ENCODE measurements at places on chromosomes 7 and 10. TPM values are rescaled to one million over a fixed set of nuclear protein-coding genes. Genes with fewer than 3 reads are reported as not detected.

- no peak for DNase-seq
These were observed 700 bp downstream of the MTPN start for GRCh38 chr7:135976312-135977006.

DNA sequence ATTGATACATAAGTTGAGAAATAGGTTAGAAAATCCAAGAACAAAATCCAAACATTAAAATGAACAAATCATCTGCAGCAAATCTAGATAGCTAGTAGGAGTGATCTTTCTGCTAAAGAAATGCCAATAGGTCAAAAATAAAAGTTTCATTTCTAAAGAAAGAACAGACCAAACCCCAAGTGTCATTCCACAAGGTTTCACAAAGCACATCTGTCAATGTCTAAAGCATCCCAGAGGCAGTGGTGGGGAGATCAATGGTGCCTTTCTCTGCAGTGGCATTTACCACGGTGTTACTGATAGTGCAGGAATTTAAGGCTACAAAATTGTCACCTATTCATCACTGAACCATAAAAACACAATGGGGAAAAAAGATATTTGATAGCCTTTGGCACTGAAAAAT, 147.9 kb downstream of the PARD3 start:
- no peak for DNase-seq

- DNase-seq = no peak
These were observed 196.9 kb downstream of the CCSER2 start for GRCh38 chr10:84525120-84525806.

GRCh38 chr10:69474742-69475432, 23.6 kb downstream of the TSPAN15 start:
- no peak for DNase-seq

The VPS37D gene
- 8.9 TPM for total RNA-seq

DNA sequence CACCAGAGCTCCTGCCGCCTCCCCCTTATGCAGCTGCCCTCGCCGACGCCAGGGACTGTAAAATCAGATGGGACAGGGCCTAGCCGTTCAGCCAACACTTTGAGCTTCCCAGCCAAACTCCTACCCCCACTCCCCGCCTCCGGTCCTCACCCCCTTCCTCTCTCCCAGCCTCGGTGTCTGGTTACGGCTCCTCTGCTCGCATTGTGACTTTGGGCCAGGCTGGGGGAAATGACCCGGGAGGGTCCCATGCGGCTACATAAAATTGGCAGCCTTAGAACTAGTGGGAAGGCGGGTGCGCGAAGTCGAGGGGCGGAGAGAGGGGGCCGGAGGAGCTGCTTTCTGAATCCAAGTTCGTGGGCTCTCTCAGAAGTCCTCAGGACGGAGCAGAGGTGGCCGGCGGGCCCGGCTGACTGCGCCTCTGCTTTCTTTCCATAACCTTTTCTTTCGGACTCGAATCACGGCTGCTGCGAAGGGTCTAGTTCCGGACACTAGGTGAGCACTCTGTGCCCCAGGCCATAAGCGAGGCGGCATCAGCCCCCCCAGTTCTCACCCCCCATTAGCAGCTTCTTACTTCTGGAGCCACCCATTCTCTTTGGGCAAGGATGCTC, at the start of gene KAZALD1:
Gene KAZALD1 (plus strand): TSS at position 366 of the 608 bp plus-strand sequence. CDS start 604 bp downstream, outside the sequence.
- no peak for DNase-seq

- no peak for DNase-seq
These were observed 125.1 kb upstream of the LYZL1 start for GRCh38 chr10:29163746-29164145.

- no peak for DNase-seq
These were observed 68.7 kb upstream of the PPP1R9A start for GRCh38 chr7:94838717-94839116.

DNA sequence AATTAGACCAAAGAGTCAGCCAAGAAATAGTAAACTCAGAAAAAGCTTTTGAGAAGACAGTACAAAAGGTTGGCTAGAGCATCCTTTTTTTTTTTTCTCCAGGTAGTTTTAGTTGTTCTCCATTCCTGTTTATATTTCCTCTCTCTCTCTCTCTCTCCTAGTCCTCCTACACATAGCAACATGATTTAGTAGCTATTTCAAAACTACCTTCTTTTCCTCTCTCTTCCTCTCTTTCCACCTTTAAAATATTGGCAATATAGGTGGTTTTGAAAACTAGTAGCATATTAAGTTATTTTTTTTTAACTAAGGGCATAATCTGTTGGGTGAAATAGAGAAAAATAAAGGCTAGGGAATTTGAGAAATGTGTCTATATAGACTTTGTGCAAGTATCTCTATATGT, 5.0 kb downstream of the SKIDA1 start:
- peak; percentile 35 for DNase-seq

The LIPJ gene
- 0.28 TPM for total RNA-seq

Measured in spinal cord (tissue), 10 donors.